NCI-H2171 (cell line): ENCODE measurements at places on chromosomes 6 and 20.

DNA sequence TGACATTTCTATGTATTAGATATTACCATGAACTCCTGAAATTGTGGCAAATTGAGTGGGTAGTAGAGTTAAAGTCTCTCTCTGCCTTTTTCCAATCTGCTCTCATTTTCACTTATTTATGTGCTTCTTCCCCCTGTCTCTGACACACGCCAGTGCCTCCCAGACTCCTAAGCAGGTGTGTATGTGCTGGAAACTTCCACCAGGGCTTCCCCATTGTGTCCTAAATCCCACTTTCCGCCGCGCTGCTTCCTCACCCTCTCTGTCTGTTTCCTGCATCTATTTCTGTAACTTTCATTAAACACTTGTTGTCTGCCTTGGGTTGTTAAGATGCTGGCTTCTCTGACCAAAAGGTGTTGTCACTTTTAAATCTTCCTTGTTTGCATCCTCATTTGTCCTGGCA is 97.6 kb upstream of the HDGFL1 start:
- DNase-seq = no peak

GRCh38 chr20:15396900-15397299 is 1059.5 kb upstream of the FLRT3 start:
- DNase-seq = no peak

GRCh38 chr20:15379681-15380296 is 1042.4 kb upstream of the FLRT3 start:
- peak; percentile 78 for DNase-seq

GRCh38 chr6:122838060-122838780 is 49.2 kb downstream of the SMPDL3A start:
- no peak for DNase-seq
